ENCODE measurements at places on chromosomes 4 and X.

DNA sequence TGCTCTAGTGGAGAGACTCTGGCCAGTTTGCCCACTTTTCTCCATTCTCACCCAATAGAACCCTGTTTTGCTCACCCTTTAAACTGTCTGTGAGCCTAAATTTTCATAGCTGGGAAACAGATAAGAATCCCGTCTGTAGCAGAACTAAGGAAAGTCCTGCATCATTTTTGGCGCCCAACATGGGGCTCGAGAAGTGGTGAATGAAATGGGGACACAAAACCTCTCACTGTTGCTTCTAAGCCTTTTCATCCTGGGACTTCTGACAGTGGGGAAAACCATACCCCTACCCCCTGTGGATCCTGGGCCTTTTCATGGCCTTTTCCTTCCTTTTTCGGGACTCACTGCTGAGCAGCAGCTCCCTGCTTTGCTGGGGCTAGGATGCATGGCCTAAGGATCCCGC is 189.9 kb downstream of the INPP4B start:
- no peak for DNase-seq

GRCh38 chr4:854356-854755 is 28.4 kb upstream of the CPLX1 start:
- no peak for DNase-seq

DNA sequence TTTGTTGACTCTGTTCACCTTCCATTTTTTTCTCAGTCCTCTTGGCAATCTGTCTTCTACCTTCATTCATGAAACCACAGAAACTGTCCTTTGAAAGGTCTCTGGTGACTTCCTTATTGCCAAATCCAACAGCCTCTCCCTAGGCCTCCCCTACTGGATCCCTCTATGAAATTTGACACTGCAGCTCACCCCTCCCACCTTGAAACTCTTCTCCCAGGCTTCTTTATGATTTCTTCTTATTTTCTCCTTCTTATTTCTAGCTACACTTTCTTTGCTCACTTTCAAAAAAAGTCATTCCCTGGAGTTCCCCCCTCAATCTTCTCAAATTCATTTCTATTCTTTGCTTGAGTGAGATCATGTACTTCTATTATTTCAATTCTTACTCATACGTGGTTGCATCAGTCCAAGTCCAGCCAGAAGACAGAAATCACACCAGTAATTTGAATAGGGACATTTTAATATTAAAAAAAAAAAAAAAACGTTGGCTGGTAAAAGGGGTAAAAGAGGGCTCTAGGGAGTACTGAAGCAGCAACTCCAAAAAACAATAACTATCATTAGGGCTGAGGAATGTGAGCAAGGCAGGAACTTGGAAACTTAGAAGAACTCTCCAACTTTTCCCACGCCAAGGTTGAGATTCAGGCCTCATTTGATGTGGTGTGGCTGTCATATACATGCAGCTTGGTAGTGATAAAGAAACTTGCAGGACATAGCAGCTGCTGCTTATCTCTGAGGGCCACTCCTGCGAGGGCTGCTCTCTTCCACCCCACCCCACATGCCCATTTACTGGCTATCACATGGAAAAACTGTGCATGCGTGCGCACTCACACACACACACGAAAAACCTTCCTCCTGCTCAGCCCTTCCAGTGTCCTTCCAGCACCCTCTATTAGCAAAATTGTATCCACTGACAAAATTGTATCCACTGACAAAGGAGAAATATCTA is 169.8 kb upstream of the GALNT7 start:
- no peak for DNase-seq

- no peak for DNase-seq
Measured at GRCh38 chr4:156953001-156953400, 18.6 kb downstream of the PDGFC start.

DNA sequence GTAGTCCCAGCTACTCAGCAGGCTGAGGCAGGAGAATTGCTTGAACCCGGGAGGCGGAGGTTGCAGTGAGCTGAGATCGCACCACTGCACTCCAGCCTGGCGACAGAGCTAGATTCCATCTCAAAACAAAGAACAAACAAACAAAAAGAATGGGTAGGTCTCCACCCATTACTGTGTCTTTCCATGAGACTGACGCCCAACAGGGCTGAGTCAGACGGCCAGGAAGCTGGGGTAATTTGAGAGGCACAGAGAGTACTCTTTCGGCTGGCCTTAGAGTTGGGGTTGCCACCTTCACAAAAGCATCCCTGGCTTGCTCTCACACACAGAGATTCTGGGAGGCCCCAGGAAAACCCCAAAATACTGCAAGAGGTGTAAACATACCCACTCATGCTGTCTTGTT is 72.0 kb upstream of the DHRSX start:
- no peak for DNase-seq

DNA sequence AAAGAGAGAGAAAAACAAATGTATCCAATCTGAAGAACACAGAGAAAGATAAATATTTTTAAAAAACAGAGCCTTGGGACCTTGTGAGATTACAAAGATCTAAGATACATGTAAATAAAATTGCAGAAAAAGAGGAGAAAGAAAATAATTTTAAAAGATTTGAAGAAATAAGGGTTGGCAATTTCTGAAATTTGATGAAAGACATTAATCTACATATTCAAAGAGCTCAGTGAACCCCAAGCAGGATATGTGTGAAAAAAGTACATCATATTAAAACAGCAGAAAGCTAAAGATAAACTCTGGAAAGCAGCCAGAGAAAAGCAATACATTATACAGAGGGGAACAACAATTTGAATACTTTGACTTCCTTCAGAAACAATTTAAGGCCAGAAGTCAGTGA is 244.7 kb downstream of the ENOX2 start:
- DNase-seq, result no peak

GRCh38 chr4:38177035-38177546 is 216.9 kb downstream of the PTTG2 start:
- DNase-seq, result no peak

DNA sequence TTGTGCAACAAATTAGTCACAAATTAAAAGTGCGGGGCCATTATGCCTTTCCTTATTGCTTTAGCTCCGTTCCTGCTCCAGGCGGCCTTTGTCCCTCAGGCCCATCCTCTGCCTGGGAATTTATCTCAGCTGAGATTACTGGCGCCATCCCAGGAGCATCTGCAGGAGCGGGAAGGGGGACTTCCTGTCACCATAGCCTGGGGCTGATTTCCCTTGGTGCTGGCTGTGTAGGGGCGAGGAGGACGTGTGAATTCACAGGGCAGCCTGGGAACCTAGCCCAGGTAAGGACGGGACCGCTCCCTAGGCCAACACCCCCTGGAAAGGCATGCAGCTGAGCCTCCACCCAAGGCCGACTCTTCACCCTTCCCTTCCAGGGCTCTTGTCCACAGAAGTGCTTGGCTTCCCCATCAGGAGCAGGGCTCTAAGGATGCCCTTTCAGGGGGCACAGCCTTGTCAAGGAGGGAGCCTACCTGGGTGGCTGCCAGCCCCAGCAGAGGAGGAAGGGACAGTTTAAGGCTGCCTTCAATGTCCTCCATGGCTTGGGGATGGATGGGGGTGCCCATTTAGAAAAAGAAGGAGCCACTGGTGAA is 72.6 kb upstream of the NKX1-1 start:
- DNase-seq, result no peak

- no peak for DNase-seq
Measured at GRCh38 chr4:184283659-184284335, 66.1 kb upstream of the ENPP6 start.

- no peak for DNase-seq
Measured at GRCh38 chr4:139971111-139971510, 182.9 kb downstream of the MAML3 start.
